ENCODE measurements at places on chromosomes 12 and 14.

GRCh38 chr14:53432378-53432802 lies 279.3 kb upstream of the DDHD1 start:
- H3K27ac ChIP-seq, result no peak overlapping the region
- no peaks in the 10 kb centered on the region for H3K36me3 ChIP-seq
- no peak overlapping the region for H3K4me3 ChIP-seq
- DNase-seq, result no peak

DNA sequence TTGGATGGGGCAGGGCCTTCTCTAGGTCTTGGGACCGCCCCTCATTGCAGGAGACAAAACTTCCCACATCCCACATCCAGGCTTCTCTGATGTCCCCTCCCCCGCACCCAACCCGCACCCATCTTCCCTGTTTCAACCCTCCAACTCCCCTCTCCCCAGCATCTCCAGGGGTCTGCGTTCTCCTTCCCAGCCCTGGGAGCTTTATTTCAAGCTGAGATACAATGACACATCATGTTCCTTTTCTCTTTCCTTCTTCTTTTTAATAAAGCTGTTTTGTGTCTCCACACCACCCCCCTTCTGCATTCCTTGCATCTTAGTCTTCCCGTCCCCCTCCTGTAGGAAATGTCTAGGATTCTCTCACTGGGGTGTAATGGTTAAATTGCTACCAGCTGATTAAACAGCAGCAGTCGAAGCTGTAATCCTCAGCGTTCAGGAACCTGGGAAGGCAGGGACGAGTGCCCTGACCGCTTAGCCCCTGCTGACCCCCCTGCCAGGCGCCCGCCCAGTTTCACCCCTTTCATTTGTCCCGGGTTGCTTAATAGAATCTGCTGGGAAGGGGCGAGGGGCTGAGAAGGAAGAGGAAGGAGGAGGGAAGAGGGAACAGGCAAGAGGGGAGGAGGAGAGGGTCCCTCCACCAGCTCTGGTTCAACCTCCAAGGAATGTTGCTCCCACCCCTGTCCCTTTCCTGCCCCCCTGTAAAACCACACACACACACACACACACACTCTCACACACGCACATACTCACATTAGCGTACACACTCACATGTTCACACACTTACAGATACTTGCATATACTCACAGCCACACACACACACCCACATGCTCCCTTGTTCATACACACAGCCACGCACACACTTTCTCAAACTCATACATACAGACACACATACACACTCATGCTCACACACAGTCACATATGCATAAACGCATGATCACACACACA lies 104.5 kb upstream of the MED13L start:
- no peaks in the 10 kb centered on the region for H3K36me3 ChIP-seq
- H3K4me3 ChIP-seq, result no peak overlapping the region
- no peak overlapping the region for H3K27ac ChIP-seq
- no peak for DNase-seq
- no peaks in the 10 kb centered on the region for H3K27me3 ChIP-seq
- peaks cover 6% of the 10 kb centered on the region for H3K4me1 ChIP-seq

GRCh38 chr12:79874665-79875064 lies 60.2 kb downstream of the PPP1R12A start:
- no peak for DNase-seq
- peaks cover 4% of the 10 kb centered on the region for H3K4me1 ChIP-seq
- no peak overlapping the region for H3K27ac ChIP-seq

GRCh38 chr14:75379246-75379929 lies 48.4 kb upstream of the JDP2 start:
- no peaks in the 10 kb centered on the region for H3K36me3 ChIP-seq
- DNase-seq, result no peak
- no peaks in the 10 kb centered on the region for H3K27me3 ChIP-seq
- H3K4me1 ChIP-seq, result no peaks in the 10 kb centered on the region
- no peak overlapping the region for H3K4me3 ChIP-seq

DNA sequence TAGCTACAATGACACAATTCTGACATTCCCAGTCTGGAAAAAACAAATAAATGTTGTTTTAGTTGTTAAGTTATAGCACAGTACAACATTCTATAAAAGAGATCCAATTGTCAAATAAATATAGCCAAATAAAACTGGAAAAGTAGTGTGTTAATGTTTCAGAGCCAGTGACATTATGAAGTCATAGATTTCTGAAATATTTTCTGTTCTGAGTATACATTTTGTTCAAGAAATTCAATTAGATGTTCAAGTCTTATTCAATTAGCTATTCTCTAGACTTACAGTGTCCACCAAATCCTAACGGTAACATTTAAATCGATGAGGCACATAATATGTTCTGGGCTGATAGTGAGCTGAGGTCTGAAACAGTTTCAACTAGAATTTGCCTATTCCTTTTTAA lies 196.1 kb upstream of the ABCD2 start:
- no peaks in the 10 kb centered on the region for H3K4me1 ChIP-seq
- H3K36me3 ChIP-seq, result no peaks in the 10 kb centered on the region
- H3K27me3 ChIP-seq, result no peaks in the 10 kb centered on the region
- H3K27ac ChIP-seq, result no peak overlapping the region
- H3K4me3 ChIP-seq, result no peak overlapping the region
- DNase-seq, result no peak

DNA sequence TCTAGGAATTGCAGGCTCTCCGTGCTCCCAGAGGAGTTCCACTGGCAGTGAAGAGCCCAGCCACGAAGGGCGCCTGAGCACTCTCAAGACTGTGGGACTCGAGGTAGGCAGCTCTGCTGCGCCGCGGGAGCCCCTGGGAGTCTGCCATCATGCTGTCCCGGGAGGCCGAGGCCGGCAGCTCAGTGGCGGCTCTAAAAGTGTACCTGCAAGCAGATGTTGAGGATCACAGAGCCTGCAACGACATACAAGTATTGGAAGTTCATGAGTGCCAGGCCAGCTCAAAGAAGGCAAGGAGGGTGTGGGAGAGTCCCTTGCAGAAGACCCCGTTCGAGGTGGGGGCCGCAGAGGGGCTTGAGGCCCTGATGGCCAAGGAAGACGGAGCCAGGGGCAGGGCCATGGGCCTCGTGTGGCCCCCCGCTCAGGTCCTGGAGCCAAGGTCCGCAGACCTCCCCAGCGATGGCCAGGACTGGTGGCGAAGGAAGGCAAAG lies 62.7 kb downstream of the MUCL1 start:
- no peaks in the 10 kb centered on the region for H3K27me3 ChIP-seq
- no peak overlapping the region for H3K27ac ChIP-seq
- no peak for DNase-seq
- no peaks in the 10 kb centered on the region for H3K4me1 ChIP-seq
- no peak overlapping the region for H3K4me3 ChIP-seq
- no peaks in the 10 kb centered on the region for H3K36me3 ChIP-seq
